ENCODE measurements at places on chromosomes 6 and 20.

DNA sequence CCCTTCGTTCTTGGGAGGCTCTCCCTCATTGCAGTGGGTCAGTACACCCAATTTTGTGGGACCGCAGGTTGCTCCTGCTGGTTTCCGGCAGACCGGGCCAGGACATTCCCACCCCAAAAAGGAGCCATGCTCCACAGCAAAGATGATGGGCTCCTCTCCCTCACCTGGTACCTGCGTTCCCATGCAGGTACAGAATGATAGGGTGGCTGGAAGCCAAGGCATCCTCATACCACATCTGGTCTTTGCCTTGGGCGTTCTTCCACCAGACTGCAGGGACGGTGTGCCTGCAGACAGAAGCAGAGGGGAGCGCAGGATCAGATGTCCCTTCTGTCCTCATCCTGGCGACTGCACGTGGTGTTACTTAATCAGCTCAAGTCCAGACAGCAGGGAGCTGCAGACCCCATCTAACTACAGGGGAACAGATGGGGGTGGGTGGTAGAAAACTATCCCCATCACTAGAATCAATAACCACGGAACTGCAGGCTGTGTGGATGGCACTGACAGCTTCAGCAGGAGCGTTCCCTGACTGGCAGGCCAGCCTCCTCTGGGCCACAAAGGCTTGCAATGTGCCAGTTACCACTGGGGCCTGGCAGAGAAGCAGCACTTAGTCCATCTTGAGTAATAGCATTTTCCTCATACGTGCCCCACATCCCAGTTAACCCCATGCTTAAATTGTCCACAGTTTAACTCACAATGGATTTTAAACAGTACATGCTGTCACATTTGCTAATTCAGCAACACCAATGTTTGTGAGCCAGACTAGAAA is 70.4 kb downstream of the ABHD12 start:
- DNase-seq, result no peak

DNA sequence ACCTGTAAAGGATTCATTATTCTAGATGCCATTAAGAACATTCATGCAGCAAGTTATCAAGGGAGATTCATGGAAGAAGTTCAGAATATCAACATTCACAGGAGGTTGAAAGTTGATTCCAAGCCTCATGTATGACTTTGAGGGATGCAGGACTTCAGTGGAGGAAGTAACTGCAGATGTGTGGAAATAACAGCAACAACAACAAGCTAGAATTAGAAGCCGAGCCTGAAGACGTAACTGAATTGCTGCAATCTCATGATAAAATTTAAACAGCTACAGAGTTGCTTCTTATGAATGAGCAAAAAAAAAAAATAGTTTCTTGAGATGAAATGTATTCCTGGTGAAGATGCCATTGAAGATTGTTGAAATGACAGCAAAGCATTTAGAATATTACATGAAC is 73.3 kb upstream of the NXT1 start:
- no peak for DNase-seq

GRCh38 chr6:136655239-136656014 is 105.2 kb upstream of the MAP7 start:
- no peak for DNase-seq

DNA sequence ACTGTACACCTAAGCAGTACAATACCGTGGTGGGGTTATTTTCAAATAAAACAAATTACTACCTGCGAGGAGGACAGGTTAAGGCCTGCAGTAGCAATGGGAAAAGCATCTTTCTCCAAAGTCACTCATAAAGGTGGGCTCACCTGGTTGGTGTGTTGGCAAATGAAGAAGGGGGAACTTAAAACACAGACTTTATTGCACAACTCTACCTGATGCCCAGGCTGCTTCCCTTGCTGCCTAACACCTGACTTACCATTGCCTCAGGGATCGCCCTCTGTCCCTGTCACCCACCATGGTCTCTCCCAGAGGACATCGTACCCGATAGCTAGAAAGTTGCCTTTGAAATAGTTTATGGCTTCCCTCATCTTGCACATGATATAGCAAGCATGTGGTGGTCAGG is 53.6 kb downstream of the GNAS start:
- DNase-seq, result no peak

- DNase-seq, result peak; percentile 84
These were observed 51.7 kb downstream of the MOCS1 start for GRCh38 chr6:39882531-39882899.

DNA sequence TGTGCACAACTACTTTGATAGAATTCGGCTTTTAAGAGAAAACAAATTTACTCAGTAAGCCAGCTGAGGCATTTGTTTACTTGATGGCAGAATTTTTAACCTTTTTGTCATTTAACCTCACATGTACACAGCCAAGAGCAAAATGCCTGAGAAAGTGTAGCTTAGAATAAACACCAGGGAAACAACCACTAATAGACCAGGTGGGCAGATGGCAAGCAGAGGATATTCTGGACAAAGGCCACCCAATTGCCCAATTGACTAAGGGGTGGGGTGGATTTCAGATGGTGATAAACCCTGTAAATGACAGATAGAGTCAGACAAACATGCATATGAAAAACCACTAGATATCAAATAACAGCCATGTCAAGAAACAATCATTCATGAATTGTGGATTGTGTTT is 190.7 kb upstream of the FBXL4 start:
- DNase-seq, result no peak

- DNase-seq, result no peak
These were observed 87.4 kb upstream of the TMEM181 start for GRCh38 chr6:158472447-158472846.

- DNase-seq, result no peak
These were observed 620.2 kb downstream of the QKI start for GRCh38 chr6:164034602-164035140.

GRCh38 chr6:17894905-17895304 is 92.5 kb downstream of the KIF13A start:
- DNase-seq, result no peak

GRCh38 chr6:22755605-22756004 is 186.2 kb downstream of the HDGFL1 start:
- no peak for DNase-seq

GRCh38 chr20:62448038-62448437 is 20.7 kb upstream of the RBBP8NL start:
- no peak for DNase-seq

GRCh38 chr6:119552021-119552420 is 202.5 kb upstream of the MAN1A1 start:
- DNase-seq, result no peak

- no peak for DNase-seq
These were observed 576.6 kb upstream of the FLRT3 start for GRCh38 chr20:14913896-14914620.

GRCh38 chr6:84615113-84615850 is 149.1 kb downstream of the TBX18 start:
- no peak for DNase-seq

GRCh38 chr6:93218096-93218495 is 201.3 kb downstream of the EPHA7 start:
- no peak for DNase-seq

DNA sequence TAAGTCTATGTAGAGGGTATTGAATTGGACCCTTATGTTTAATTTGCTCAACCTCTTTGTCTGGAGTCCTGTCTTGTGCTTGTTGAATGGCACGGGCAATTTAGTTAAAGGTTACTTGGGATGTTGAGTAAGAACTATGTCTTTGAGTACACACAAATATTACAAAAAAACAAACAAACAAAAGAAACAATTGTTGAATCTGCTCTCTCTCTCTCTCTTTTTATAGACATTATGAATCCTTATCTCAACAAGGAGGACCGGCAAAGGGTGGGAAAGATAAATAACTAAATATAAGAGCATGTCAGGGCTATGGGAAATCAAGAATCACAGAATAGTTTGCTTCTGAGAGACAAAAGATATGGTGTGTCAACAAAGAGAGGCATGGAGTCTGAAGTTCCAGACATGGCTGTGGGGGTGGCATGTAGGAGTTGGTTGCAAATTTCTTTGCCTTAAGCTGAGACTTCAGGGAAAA is 608.6 kb downstream of the UTRN start:
- DNase-seq, result no peak

GRCh38 chr6:108781419-108782100 is 66.7 kb upstream of the ARMC2 start:
- DNase-seq, result no peak

DNA sequence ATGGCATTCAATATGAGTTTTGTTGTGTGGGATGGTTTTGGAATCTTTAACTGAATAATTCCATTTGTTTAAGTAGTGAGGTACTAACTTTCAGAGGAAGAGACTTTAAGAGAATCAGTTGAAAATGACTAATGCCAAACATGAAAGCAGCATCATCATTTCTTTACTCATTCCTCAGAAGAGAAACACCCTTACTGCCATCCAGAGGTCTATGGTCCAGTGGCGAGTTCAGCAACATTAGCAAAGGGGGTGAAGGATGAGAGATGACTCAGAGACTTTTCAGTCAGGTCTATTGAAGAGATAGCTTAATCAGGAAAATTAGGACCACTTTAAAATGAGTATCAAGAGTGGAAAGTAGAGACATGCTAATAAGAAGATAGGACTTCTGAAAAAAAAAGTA is 118.8 kb downstream of the COL19A1 start:
- peak; percentile 40 for DNase-seq

DNA sequence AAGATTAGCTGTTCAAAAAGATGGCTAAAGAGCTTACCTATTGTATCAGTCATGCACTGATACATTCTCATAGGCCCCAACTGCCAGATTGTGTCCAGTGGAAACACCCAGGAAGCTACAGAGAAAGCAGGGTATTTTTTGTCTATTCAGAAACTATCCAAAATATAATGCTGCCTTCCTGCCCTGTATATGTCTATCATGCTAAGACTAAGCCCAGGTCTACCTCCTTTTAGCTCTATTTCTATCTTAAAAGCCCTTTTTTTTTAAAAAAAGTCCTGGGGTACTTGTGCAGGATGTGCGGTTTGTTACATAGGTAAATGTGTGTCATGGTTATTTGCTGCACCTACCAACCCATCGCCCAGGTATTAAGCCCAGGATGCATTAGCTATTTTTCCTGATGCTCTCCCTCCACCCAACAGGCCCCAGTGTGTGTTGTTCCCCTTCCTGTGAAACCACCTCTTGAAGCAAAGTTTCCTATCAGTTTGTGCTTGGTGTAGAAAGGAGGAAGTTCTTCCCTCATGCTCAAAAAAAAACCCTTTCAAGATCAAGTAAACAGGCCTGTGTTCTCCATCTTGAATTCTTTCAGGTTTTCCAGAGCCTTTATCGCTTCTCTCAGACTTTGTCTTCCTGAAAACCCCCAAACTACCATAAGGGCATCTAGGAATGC is 514 bp downstream of the DEFB129 start:
- DNase-seq, result no peak

- DNase-seq, result no peak
These were observed 156.1 kb upstream of the SMLR1 start for GRCh38 chr6:130671119-130671518.

DNA sequence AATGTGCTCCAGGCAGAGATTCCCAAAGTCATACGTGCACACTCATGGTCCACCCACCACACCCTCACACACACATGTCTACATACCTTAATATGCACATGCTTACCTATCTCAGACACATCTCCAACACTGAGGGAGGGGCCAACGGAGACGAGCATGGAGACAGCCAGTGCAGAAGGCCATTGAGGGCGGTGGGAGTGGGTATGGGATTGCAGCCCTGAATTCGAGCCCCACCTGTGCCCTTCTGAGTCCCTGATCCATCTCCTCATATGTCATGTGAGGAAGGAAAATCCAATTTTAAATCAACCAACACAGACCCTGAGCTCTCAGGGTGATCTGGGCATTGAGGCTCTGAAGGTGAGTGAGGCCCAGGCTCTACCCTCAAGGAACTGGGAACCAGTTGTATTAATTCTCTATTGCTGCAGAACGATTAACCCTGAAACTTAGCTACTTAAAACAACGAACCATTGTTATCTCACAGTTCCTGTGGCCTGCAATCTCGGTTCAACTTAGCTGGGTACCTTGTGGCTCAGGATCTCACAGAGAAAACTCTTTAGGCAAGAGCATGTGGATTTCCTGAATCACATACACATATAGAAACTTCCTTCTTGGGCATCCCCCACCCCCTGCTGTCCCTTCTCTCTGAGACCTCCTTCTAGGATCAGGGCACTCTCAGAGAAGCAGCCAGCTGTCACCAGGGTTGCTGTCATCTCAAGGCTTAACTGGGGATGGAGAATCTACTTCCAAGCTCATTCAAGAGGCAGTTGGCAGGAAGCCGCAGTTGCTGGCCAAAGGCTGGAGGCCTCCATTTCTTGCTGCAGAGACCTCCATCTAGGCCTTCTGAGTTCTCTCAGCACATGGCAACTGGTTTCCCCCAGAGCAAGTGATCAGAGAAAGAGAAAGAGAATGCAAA is 28.3 kb downstream of the GLP1R start:
- no peak for DNase-seq

- DNase-seq, result no peak
These were observed 398.5 kb downstream of the LMBRD1 start for GRCh38 chr6:69398311-69398710.

- DNase-seq, result no peak
These were observed 36.9 kb upstream of the SYNCRIP start for GRCh38 chr6:85679445-85680123.

- DNase-seq, result no peak
These were observed 20.7 kb upstream of the ZMYND8 start for GRCh38 chr20:47377122-47377722.

GRCh38 chr20:43955062-43955749 is 40.6 kb downstream of the TOX2 start:
- DNase-seq, result peak; percentile 98

DNA sequence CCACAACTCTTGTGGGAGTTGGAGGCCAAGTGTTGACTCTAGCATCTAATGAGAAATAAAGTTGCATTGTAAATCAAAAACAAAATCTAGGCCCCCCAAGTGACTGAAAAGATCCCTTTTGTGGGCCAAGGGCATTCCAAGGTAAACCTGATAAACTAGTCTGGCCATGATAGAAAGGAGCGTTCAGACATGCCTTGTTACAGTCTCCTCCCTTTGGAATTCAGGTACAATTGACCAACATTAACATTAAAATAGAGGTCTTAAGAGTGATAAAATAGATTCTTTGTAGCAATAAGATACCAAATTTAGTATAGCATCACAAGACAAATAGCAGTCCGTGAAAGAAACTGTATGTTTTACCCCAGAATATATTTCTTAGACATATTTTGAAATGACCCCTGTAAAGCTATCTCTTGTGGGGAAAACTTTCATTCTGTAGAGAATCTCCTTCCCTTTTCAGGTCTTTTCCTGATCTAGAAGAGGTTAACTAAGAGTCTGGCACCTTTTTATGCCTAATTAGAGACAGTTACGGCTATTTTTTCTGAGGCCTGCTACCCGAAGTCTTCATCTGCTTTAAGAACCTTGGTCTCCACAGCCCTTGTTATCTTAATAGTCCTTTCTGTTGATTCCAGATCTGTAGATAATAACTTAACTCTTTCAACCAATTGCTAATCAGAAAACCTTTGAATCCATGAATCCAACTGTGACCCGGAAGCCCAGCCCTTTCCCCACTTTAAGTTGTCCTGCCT is 495.4 kb upstream of the MMS22L start:
- DNase-seq, result no peak

- DNase-seq, result no peak
These were observed 526.0 kb downstream of the UTRN start for GRCh38 chr6:144811140-144811539.

DNA sequence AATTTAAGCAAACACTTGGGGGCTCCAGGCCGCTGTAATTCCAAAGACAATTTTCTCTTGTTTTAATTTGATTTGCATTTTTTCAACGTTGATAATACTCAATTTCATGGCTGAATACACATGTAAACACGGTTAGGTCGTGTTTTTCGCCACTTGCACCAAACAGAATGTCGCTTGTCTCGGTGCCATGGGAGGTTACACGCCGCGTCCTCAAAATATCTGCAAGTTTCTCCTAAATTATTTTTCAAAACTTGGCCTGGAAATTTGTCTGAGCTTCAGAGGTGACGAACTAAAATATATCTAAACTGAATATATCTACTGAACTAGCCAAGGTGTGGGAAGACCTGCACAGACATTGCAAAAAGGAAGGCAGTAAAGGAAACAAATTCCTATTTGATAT is 15.0 kb downstream of the FOXA2 start:
- DNase-seq, result no peak

Measured in renal cortical epithelial cell (primary cell).